Natural killer cell (primary cell): ENCODE measurements at places on chromosomes 1 and 21. TPM values are rescaled to one million over a fixed set of nuclear protein-coding genes. Genes with fewer than 3 reads are reported as not detected.

Gene PTGFR
- not detected for total RNA-seq

DNA sequence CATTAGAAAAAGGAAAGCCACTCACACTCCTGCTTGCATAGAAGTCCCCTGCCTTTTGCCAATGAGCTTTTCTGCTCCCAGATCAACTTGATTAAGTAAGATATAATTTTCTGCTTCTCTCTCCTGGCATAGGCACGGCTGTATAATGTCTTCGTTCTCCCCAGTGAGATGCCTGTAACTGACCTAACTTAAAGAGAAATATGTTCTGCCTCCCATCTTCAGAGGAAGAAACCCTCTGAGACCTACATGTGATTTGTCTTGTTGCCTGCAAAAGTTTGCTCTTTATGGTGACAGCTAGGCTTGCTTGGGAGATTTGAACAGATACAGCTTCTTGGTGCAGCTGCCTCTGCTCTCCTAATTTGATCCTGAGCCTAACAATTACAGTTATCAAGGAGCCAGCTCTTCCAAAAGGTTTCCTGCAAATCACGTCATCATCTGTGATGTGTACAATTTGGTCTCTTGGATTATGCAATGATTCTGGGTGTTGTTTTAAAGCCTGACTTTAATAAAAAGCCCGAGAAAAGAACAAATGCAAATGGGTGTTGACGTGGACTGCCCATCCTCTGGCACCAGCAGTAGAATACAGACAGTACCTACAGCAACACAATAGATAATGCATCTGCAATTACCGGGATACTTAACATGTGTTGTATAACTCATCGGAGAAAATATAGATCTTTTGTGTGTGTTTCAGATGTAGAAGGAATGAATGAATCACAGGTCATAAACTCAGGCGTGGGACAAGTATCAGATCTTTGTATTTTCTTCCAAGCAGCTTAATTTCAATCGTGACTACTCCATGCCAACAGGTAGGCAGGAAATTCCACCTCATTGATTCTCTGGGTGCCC, 76.2 kb upstream of the KAZN start:
- DNase-seq = no peak

DNA sequence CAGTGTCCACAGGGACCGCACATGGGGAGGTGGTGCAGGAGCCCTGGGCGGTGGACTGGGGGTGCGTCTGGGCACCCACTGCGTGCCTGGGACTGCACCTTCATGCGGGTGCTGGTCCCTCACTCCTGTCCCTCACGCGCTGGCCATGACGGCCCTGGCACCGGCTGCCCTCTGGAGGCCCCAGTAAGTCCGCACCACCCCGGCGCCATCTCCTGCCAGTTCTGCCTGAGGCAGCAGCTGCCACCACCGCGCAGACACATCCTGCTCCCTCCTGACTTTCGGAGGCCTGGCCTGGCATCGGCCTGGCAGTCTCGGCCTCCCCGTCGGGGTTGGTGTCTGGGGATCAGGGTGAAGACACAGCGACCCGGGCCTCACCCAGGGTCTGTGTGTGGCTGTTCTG, 64.8 kb downstream of the MORN1 start:
- no peak for DNase-seq

GRCh38 chr1:64228167-64228957, 24.9 kb downstream of the UBE2U start:
- DNase-seq = no peak

DNA sequence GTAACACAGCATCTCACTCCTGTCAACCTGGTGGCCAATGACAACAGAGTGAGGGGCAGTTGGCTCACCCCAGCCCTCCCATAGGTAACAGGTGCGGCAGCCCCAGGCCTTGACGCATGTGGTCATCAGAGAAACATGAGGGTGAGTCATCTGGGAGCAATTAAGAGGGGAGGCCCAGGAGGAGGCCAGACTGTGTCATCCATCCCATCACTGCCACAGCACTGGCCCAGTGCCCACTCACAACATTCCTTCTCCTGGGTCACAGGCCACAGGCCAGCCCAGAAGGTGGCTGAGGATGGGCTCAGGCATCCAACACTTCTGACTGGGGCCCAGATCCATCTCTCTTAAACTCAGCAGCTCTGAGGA, 17.1 kb downstream of the TEX35 start:
- DNase-seq = no peak
